Non-pigmented ciliary epithelial cell (primary cell): ENCODE measurements at places on chromosomes 16 and 17.

GRCh38 chr16:70701998-70702397 lies 16.1 kb upstream of the MTSS2 start:
- no peak for DNase-seq

DNA sequence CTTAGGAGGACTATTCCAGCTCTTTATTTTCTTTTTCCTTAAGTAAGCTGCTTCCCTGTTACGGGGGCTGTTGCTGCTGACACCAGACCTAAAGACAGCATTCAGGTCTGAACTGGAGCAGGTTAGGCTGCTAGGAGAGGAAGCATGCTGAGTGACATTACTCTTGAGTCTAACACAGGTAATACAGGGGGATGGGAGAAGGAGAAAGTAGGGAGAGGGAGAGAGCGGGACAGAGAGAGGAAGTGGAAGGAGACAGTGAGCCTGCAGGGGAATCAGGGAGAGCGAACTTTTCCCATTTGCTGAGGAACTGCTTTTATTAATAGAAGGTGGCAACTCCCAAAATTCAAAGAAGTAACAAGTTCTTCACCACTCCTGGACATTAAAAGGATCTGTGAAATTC lies 130.9 kb downstream of the PARN start:
- no peak for DNase-seq

DNA sequence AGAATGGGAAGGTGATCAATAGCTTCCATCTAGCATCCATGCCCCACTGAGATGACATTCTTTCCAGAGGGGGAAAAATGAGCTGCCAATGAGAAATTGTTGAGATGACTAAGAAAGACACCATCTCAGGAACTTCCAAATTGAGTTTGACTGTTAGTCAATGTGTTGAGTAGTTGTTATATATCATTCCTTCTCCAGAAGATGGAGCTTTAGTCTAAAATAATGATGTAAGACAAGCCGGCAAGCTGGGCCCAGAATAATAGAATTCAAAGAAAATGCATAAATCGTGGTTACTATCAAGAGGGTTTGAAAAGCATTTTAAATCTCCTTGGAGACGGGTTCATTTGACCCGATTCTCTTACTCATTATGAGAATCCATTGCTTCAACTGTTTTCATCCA lies 71.0 kb upstream of the ATF7IP2 start:
- DNase-seq, result no peak

GRCh38 chr16:24409045-24409444 lies 130.3 kb upstream of the RBBP6 start:
- DNase-seq, result no peak

- no peak for DNase-seq
Measured at GRCh38 chr16:85860413-85861094, 38.4 kb upstream of the IRF8 start.
